Activated T-cell treated with anti-CD3 and anti-CD28 coated beads, Interleukin-2, amount 50 U/mL, for 1 hour (primary cell): ENCODE measurements at places on chromosomes 1 and 21.

DNA sequence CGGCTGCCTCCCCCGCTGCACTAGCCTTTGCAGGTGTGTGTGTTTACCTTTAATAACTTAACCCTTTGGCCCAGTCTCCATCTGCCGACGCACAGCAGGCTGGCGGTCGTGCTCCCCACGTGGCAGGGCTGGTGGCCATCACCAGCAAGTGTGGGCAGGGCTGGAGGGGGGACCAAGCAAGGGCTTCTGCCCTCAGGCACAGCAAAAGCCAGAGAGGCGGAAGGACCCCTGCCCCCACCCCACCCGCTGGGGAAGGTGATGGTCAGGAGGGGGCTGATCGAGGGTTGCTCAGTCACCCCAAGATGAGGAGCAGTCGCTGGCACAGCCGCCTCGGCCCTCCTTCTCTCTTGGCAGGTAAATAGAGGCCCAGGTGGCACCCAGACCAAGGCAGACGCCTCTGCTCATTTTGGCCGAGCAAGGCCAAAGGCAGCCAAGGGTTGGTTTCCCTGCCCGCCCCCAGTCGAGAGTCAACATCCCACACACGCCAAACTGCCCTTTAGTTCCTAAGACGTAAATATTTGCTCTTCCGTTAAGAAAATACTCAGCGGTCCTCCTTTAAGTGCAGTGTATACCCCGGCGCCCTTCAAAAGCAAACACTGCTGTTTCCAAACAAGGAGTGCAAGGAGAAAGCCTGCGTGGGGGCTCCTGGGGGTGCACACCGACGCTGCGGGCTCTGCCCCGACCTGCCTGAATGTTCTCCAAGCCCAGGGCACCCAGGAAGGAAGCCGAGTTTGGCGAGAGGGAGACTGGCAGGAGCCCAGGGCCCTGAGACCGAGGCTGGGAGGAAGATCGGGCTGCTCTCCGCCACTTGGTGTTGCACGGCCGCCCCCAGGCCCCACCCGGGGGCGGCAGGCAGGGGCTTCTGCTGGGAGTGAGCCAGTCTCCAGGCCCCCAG lies 82.7 kb downstream of the SIK1 start:
- DNase-seq: no peak

GRCh38 chr1:41365772-41366454 lies 4.7 kb downstream of the FOXO6 start:
- peak; percentile 54 for DNase-seq

DNA sequence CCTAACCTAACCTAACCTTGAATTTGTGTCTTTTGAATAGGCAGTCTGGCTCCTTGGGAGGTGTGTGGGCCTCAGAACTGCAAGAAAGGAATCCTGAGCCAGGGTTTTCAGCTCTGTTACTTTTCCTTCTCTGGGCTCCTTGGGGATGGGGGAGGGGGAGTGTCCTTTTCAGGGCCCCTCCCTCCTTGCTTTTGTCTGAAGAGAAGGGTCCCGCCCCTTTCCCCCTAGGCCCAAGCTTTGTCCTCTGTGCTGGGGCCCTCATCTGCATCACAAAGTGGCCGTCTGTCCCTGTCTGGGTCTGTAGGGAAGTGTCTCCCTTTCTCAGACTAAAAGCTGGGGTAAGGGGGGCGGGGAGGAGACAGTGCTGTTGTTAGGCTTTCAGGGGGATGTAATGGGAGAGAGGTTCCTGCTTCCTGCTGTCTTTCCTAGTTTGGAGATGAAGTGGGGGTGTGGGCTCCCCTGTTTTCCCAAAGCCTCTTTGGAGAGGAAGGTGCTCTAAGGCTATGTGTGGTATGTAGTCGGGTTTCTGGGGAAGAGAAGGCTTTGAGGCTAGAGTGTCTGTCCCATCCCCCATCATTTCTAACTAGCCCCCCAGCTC lies 3.1 kb downstream of the AGO1 start:
- DNase-seq: no peak

GRCh38 chr1:50978144-50978851 lies 8.3 kb downstream of the CDKN2C start:
- DNase-seq: peak; percentile 53

DNA sequence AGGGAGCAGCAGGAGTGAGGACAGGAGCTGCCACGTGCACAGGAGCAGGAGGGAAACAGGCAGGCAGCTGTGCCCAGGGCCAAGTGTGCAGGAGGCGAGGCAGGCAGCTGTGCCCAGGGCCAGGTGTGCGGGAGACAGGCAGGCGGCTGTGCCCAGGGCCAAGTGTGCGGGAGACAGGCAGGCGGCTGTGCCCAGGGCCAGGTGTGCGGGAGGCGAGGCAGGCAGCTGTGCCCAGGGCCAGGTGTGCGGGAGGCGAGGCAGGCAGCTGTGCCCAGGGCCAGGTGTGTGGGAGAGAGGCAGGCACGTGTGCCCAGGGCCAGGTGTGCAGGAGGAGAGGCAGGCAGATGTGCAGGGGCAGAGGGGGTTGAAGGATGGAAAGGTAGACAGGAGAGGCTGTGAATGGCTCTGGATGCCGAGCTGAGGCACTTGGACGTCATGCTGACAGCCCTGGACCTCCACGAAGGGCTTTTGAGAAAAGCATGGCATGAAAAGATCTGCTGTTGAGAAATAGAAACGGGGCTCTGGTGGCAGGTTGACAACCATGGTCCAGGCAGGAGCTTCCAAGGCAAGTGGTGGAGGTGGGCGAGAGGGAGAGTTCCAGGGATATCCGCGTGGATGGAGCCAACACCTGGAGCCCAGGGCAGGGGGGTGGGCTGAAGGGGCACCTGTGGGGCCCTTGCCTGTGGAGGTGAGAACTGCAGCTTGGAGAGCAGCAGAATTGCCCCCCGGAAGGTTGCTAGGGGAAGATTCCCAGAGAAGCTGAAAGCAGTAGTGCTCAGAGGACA lies 19.1 kb upstream of the NPHP4 start:
- no peak for DNase-seq

DNA sequence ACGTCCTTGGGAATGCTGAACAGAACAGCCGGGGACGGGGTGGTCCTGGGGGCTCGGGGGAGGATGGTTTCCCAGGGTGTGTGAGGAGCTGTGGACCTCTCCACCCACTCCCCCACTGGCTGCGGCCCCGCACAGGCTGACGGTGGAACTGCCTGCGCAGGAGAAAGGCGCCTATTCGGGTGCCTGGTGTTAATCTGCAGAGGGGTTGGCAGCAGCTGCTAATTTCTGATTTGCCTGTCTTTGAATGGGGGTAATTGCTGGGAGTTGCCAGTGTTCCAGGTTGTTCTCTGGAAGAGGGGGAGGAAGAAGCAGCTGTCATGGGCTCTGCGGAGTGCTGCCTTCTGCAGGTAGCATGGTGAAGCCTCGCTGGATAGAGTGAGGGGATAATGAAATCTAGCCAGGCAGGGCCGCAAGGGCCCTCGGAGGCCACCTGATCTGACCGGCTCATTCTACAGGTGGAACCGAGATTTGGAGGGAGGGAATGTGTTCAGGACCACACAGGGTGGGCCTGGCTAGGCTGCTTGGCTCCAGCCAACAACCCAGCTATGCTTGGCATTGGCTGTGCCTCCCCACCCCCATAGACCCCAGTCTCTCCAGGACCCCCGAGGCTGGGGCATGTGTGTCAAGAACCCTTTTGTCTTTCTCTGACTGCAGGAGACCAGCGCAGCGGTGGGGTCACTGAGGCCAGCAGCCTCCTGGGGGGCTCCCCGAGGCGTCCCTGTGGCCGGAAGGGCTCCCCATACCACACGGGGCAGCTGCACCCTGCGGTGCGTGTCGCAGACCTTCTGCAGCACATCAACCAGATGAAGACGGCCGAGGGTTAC lies 67.1 kb downstream of the PTPRU start:
- DNase-seq: no peak

GRCh38 chr1:43975249-43975961 lies 645 bp downstream of the ATP6V0B start:
- peak; percentile 45 for DNase-seq

- no peak for DNase-seq
These were observed 72.2 kb upstream of the DPT start for GRCh38 chr1:168801032-168801745.

DNA sequence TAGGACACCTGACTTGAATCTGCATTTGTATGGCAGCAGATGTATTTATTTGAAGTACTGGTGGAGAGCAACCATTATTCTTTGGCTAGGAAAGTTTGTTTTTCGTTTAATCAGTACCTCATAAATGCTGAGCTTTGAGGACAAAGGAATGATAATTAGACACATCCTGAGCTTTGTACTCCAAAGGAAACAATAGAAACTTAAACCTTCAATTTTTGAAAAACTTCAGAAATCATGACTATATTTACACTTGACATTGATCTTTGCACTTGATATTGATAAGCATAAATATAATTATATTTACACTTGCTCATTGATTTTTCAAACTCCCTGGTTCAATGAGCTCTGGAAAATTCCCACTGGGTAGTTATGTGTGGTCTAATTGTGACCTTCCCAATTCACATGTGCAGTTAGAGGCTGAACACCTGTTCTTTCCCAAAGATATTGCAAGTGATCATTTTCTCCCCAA lies 10.7 kb downstream of the PATJ start:
- no peak for DNase-seq

DNA sequence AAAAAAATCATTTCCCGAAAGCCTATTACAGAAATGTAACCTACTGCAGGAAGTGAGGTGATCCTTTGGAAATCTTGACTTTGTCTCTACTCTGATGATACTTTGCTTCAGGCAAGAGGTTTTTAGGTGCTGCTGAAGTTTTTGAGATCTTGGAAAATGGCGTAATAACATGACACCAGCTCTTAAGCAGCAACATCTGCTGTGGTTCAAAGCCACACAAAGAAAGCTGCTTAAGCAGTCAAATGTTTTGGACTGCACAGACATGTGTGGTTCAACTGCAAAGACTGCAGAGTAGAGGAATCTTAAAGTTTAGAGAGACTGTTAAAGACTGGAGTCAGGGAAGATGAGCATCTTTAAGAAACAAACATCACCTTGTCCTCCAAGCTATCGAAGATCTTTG lies 139.0 kb downstream of the RASAL2 start:
- no peak for DNase-seq

DNA sequence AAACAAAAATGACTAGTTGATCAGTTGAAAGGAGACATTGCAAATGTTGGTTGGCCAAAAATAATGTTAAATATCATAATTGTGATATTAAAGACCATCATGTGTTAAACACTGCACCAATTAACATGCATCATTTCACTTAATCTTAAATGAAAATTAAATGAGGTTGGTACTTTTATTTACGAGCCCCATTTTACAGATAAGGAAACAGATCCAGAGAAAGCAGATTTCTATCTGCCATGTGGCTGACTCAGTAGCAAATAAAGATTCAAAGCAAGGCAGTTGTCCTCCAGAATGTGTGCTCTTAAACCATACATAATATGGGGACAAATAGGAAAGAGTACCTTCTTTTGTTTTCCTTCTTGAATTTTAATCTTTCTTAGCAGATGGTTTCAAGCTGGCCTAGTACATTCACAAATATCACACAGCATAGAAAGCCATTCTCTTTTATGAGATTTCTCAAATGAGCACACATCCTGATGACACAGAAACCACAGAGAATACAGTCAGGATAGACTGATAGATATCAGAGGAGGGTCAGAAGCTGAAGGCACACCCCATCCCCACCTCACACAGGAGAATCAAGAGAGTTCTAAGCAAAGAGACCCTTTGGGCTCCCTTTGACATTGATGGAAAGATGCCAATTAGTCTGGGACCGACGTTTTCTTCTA lies 647.9 kb upstream of the CAMK1G start:
- no peak for DNase-seq

DNA sequence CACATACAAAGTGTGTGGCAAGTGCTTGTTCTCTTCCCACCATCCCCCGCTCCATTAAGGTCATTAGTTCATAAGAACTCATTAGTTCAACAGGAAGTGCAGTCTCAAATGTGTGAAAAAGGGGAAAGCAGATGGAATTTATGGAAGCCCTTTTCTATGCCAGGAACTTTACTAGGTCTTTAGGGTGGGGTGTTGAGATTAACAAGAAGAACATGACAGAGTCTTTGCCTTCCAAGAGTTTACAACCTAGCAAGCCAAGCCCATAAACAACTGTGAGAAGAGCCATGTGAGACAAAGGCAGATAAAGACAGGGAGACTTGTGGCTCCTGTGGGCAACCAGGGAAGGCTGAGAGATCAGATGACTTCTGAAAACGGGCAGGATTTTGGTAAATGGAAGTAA lies 21.4 kb downstream of the PLEKHA6 start:
- DNase-seq: no peak

DNA sequence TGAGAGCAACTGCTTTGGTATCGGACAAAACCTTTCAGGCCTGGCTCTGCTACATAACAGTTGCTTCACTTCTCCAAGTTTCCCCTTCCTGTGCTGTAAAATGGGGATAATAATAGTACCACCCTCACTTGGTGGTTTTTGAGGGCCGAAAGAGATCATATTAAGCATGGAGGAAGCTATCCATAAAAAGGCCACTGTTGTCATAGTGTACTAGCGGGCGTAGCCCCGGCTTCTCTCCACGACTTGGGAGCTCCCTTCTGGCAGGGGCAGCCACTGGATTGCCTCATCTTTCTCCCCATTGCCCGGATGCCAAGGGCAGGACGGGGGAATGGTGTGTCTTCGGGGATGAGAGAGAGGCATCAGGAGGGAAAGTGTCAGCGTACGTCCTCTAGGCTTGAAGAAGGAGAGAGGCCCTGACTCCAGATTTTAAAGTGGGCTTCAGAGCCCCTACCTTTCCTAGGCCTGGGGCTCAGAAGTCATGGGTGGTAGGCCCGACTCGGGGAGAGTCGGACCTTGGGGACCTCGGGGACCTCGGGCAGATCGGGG lies 548 bp upstream of the MFSD2A start:
- no peak for DNase-seq

- DNase-seq: no peak
These were observed 21.7 kb upstream of the KIFAP3 start for GRCh38 chr1:170095976-170096748.

- no peak for DNase-seq
These were observed 145.3 kb upstream of the NCAM2 start for GRCh38 chr21:20852866-20853265.

GRCh38 chr1:228334226-228334935 lies 72.3 kb downstream of the TRIM11 start:
- DNase-seq: peak; percentile 14

DNA sequence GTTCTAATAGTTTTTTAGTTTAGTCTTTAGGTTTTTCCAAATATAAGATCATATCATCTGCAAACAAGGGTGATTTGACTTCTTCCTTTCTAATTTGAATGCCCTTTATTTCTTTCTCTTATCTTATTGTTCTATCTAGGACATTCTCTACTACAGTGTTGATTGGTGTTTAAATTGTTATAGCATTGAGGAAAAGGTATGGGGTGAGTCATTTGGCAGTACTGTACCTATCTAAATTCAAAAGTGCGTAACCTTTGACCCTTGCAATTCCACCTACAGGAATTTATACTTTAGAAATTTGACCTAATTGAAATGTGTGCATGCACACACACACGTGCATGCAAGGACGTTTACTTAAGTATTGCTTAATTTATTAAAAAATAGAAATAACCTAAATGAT lies 78.3 kb downstream of the MAB21L3 start:
- no peak for DNase-seq

- no peak for DNase-seq
These were observed 117.5 kb downstream of the TGFB2 start for GRCh38 chr1:218462587-218462986.

GRCh38 chr1:78553859-78554258 lies 63.1 kb downstream of the PTGFR start:
- no peak for DNase-seq

- no peak for DNase-seq
These were observed 9.6 kb upstream of the HTR6 start for GRCh38 chr1:19654886-19655717.
